ENCODE measurements at places on chromosomes 12 and 14. TPM values are rescaled to one million over a fixed set of nuclear protein-coding genes. Genes with fewer than 3 reads are reported as not detected.

Gene C2CD5
- total RNA-seq: 16.2 TPM

Gene DBX2
- under 0.01 TPM for total RNA-seq

Gene NELL2
- total RNA-seq: 0.37 TPM

Gene CRACR2A
- total RNA-seq: 22.7 TPM

Gene KSR2
- total RNA-seq: under 0.01 TPM

Gene TBC1D30
- not detected for total RNA-seq

Gene APAF1
- 23.1 TPM for total RNA-seq

Gene DLK1
- total RNA-seq: not detected

Gene CPNE6
- not detected for total RNA-seq

Gene RASSF9
- 0.20 TPM for total RNA-seq

Gene ENDOU
- 0.37 TPM for total RNA-seq

Gene IQSEC3
- total RNA-seq: not detected

Gene TMEM63C
- not detected for total RNA-seq

Gene CCDC175
- total RNA-seq: not detected

Gene HOXC10
- 6.6 TPM for total RNA-seq

Gene CIT
- total RNA-seq: 56.9 TPM

Gene SELPLG
- total RNA-seq: 0.98 TPM

Gene COX8C
- not detected for total RNA-seq

Gene ACSM4
- total RNA-seq: not detected

Gene DTX1
- total RNA-seq: 0.73 TPM

Gene AICDA
- not detected for total RNA-seq

Gene KRT2
- total RNA-seq: not detected

Gene AKAP6
- 25.0 TPM for total RNA-seq

Gene MON2
- 36.7 TPM for total RNA-seq

Gene CHURC1
- 31.5 TPM for total RNA-seq

Gene MGAT4C
- total RNA-seq: not detected

Gene SOX5
- 6.8 TPM for total RNA-seq

Gene PCED1B
- total RNA-seq: 0.39 TPM

Gene OR5AU1
- total RNA-seq: not detected

Gene WNT5B
- total RNA-seq: 56.6 TPM

Gene A2ML1
- total RNA-seq: under 0.01 TPM

Gene DPPA3
- total RNA-seq: not detected

Gene STYK1
- total RNA-seq: 0.59 TPM

Gene AQP6
- not detected for total RNA-seq

Gene BCL11B
- total RNA-seq: 0.37 TPM
